ENCODE measurements at places on chromosomes 6 and 20. TPM values are rescaled to one million over a fixed set of nuclear protein-coding genes. Genes with fewer than 3 reads are reported as not detected.

DNA sequence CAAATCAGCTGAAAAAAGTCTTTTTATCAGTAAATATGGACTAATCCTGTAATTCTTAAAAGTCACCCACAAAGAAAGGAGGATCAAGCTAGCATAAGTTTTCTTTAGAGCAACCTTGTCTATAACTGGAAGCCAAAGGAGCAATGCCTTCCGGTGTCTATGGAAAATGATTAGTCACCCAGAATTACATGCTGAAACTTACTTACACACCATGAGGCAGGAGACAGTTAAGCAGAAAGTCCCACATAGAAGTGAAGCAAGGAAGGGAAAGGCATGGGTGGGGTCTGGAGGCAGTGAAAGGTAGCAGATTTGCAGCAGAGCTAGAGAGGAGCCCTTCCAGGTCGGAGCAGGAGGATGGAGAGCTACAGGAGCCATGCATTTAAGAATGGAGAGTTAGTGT lies 153.7 kb upstream of the RIPOR2 start:
- DNase-seq, result no peak

DNA sequence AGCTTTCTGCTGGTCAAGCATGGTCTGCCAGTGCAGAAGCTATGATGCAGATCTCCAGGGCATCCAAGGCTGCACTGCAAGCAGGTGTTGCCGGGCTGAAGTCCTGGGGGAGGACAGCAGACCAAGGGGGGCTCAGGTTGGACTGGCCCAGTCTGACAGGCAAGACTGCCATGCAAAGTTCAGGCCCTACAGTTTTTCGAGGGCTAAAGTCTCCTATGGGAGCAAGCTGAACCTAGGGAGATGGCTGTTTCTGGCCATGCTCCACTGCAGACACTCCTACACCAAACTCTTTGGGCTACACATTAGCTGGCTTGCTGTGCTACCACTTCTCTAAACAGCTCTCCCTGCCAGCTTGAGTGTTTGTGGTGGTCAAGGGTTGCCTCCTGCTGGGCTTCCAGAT lies 130.0 kb upstream of the SYNCRIP start:
- no peak for DNase-seq

- no peak for DNase-seq
These were observed 8.7 kb downstream of the RPS21 start for GRCh38 chr20:62395311-62396242.

GRCh38 chr6:82645536-82646230 lies 282.1 kb downstream of the TPBG start:
- DNase-seq, result no peak

GRCh38 chr6:80769106-80769505 lies 662.6 kb downstream of the BCKDHB start:
- DNase-seq, result no peak

GATA5 gene
- total RNA-seq, result 0.39 TPM

OR2H2 gene
- total RNA-seq, result not detected

HLA-G gene
- 2.7 TPM for total RNA-seq
